ENCODE measurements at places on chromosomes 11 and 22.

- peak; percentile 33 for DNase-seq
Observed at GRCh38 chr22:46060292-46061123, 83.5 kb upstream of the WNT7B start.

GRCh38 chr11:110061296-110061695 is 31.9 kb upstream of the ZC3H12C start:
- DNase-seq = no peak

- no peak for DNase-seq
Observed at GRCh38 chr11:67545280-67545679, 22.0 kb upstream of the CABP2 start.

- DNase-seq = no peak
Observed at GRCh38 chr22:48264586-48264985, 1502.1 kb downstream of the TBC1D22A start.

GRCh38 chr22:35648066-35649025 is at the start of gene APOL6:
APOL6 (plus strand) TSS chr22:35648446; CDS start chr22:35656426, 7,980 bp downstream.
- no peak for DNase-seq

DNA sequence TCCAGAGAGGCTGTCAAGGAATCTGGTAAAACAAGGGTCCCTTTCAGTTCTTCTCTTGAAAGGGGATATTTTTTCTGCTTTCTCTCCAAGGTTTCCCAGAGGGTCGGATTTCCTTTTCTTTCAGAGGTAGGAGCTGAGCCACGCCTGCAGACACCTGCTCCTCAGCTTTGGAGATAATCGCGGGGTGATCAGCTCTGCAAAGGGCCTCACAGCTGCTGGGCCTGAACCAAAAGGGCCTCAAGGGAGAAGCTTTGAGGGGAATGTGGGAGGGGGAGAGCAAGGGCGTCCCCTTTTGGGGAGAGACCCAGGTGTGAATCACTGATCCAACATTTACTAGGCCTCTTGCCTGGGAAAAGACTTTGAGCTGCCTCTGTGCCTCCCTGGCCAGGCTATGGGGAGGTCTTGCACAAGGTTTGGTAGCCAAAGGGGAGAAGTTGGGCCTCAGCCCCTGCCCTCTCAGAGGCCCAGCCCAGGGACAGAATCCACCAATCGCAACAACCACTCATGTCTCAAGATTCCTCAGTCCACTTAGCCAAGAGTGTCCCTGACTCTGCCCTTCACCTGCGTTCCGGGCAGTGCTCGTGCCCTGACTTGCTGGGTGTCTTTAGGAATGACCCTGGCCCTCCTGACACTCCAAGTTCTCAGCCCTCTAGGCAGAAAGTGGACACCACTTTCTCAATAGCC is 14.0 kb upstream of the TP53I11 start:
- no peak for DNase-seq

DNA sequence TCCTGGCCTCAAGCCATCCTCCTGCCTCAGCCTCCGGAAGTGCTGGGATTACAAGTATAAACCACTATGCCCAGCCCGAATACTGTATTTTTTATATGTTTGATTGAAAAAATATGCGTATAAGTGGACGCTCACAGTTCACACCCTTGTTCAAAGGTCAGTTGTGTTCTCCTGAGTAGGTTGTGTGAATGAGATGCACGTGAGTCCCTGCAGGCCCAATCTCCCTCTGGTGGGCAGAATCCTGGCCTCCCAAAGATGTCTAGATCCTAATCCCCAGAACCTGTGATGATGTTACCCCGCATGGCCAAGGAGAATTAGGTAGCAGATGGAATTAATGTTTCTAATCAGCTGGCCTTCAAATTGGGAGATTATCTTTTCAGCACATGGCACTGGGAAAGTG is 41.9 kb downstream of the CTTN start:
- DNase-seq = no peak

- DNase-seq = no peak
Observed at GRCh38 chr11:130705670-130706421, 210.4 kb downstream of the SNX19 start.

- DNase-seq = no peak
Observed at GRCh38 chr11:132072044-132072857, 701.8 kb downstream of the NTM start.

DNA sequence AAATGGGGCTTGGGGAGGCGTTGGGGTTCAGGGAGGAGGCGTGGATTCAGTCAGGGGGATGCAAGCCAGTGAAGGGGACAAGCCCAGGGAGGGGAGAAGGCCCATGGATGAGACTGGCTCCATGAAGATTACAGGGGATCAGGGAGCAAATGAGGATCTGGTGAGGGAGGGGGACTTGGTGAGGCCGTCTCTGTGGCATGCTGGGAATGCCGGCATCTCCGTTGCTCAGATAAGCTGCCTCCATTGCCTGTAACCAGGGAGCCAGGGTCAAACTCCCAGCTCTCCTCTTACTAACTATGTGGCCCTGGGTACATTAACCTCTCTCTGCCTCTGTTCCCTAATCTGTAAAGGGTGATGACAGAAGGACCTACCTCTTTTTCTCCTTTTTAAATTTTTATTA is 38.7 kb downstream of the TPBGL start:
- peak; percentile 71 for DNase-seq

GRCh38 chr22:41983513-41984405 is 14.5 kb downstream of the SEPTIN3 start:
- no peak for DNase-seq

GRCh38 chr11:69351460-69351859 is 57.5 kb downstream of the MYEOV start:
- no peak for DNase-seq

DNA sequence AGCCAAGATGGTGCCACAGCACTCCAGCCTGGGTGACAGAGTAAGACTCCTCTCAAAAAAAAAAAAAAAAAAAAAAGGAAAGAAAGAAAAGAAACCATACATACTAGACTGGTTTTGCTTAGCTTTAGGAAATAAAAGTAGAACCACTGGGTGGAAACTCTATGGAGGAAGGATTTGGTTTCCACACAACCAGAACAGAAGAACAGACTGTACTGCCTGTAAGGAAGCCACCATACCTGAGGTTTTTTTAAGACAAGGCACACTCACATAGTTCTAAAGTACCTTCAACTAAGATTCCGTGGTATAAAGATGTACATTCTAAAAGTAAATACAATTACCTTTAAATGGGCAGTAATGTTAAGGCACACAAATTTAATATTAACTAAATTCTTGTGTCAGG is 58.6 kb downstream of the NUP98 start:
- no peak for DNase-seq

DNA sequence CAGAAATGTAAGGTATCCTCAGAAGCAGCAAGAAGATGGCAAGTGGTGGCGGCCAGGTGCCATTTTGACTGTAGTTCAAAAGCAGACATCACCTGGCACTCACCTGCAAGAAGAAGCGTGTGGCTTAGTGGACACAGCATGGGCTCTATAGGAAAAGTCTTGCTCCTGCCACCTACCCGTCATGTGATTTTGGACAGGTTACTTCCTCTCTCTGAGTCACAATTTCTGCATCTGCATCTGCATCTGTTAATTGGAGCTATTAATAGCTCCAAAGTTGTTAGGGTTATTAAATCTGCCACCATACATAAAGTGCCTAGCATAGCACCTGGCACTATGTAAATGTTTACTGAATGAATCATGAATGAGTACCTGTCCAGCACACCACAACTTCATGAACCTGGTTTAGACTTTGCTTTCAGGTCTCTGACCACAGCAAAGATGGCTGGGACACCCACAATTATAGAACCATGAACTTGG is 16.8 kb downstream of the RAB30 start:
- no peak for DNase-seq

DNA sequence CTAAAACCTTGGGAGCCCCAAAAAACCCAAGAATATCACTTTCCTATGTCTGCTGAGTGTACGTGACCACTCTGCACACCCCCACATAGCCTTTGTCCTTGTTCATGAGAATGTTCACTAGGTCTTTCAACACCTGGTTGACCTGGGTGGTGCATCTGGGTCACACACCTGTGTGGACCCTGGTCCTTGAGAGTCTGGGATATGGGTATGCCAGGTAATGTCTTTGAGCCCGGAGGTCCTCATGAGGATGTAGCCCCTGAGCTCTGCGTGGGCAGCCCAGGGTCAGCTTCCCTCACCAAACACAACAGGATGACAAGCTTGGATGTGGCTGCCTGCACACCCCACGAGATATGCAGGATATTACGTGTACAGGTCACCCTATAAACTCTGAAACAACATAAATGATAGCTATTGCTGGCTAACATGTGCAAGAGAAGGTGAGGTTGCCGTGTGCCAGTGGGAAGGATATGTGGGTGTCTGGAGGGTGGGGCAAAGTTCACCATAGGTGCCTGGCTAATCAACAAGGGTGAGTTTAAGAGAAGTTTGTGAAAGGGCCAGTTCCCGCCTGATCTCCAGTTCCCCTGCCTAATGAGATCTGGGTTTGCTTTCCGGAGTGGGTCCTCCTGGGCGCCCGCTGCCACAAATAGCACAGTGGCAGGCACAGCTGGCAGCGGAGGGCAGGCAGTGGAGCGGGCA is 1.4 kb upstream of the PPARA start:
- DNase-seq = no peak

- no peak for DNase-seq
Observed at GRCh38 chr11:128834157-128834556, 32.9 kb downstream of the KCNJ1 start.

- no peak for DNase-seq
Observed at GRCh38 chr11:67704524-67704923, 30.1 kb upstream of the ALDH3B2 start.

DNA sequence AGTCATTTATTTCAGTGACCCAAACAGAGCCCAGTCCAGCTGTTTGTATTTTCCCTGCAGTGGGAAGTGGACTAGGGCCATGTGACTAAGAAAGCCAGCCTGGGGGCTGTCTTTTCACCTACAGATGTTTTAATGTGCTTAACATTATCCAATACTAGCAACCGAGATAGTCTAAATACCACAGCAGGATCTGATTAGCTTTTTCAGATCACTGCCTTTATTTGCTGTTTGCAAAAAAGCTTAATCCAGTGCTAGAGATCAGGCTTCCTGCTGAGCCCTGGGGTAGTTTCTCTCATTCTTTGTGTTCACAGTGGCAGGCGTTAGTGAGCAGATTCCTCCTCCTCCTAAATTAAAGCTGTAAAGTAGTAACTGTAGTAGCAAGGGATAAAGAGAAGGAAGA is 35.0 kb downstream of the ZC3H12C start:
- DNase-seq = no peak

DNA sequence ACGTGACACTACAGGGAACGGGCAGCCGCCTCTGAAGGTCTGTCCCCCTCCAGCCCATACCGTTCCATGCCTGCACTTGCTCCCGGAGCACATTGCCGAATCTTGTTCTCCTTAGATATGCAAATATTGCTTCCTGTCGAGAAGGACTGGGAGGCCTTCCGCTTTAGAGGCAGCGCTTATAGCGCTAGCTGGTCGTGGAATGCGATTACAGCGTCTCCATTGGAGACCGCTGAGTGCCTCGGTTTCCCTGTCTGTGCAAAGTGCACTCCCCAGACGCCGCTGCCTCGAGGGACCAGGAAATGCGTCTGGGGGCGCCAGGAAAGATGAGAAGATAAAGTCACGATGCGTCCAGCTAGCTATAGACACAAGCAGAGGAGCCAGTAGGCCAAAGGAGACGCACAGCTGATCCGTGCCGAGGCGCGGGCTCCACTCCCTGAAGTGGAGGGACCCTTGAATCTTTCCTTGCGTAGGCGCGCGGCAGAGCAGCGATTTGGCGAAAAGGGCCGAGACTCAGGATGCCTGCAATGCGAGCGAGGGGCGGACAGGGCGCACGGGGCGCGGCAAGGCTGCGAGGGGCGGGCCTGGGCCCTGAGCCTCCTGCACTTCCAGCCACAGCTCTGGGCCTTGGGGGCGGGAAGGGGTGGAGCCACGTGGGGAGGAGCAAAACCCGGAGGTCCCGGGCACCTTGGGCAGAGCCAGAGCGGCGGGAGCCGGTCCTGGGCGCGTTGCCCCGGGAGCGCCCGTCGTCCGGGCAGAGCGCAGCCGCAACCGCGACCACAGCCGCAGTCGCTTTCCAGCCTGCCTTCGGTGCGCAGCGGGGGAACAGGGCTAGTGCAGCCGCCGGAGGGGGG is at the start of gene RASSF10:
TSS of gene RASSF10 (plus strand) at position 692 of the 851 bp plus-strand sequence. CDS start 261 bp downstream, outside the sequence.
- DNase-seq = no peak

- no peak for DNase-seq
Observed at GRCh38 chr11:44483919-44484610, 81.4 kb upstream of the CD82 start.

GRCh38 chr11:42841556-42841955 is 470.2 kb upstream of the API5 start:
- DNase-seq = no peak

DNA sequence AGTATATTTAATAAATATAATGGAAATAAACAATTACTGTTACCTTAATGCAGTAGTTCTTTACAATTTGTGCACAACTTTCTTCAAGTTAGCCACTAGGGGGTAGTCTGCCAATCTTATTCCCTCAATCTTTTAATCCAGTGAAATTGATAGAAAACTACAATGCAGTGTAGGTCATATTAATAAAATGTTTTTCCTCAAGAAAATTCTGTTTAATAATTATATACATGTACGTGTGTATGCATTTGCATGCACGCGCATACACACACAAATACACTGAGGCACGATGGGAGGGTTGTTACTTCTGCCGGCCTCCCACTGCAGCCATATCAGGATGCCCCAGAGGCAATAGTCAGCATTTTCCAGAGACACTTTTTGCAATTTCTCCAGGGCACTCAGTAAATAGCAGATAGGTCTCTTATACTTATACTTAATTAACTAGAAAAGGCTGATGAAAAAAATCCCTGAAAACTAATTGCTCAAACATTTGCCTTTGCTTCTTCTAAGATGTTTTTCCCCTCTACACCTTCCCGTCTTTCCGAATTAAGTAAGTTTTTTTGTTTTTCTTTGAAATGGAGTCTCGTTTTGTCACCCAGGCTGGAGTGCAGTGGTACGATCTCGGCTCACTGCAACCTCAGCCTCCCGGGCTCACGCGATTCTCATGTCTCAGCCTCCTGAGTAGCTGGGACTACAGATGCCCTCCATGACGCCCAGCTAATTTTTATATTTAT is 3.1 kb downstream of the GAB2 start:
- no peak for DNase-seq

DNA sequence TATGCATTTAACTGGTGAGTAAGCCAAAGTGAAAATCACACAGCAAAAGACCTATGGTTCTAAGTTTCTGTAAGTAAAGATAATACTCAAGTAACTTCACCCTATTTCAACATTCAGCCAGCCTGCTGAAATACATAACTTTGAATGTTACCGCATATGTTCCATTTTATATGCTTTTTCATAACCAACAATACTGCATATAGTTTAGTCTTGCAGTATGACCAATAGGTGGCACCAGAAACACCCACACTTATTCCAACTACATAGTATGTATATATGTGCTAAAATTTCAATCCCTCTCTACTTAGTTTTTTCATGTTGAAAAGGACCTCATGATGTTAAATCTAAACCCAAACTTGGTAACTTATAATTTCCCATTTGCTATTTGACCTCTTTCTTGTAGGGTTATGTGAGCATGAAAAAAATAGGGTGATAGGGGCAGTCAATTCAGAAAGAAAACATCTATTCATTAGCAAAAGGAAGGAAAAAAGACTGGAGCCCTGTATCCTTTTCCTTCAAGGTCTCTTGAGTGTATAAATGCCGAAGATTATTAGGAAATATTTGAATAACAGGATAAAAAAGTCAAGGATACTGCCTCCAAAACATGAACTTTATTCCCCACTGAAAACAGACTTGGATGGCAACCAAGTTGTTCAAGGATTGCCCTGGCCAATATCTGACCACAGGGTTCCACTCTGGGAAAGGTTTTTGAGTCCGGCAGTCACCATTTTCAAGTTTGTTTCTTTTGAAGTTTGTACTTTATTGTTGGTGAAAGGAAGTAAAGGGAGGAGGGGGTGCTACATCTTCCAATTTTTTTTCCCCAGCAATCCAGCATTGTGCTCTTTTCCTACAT is 23.8 kb upstream of the FZD4 start:
- no peak for DNase-seq

- DNase-seq = no peak
Observed at GRCh38 chr22:20626811-20627210, 119.4 kb downstream of the MED15 start.

GRCh38 chr11:101509922-101510321 is 73.9 kb downstream of the TRPC6 start:
- DNase-seq = no peak

Data from coronary artery (tissue), 2 donors.